ENCODE measurements at places on chromosomes 11 and 22.
A peak's percentile ranks its signal among the peaks of the same experiment; 100 is the strongest.

DNA sequence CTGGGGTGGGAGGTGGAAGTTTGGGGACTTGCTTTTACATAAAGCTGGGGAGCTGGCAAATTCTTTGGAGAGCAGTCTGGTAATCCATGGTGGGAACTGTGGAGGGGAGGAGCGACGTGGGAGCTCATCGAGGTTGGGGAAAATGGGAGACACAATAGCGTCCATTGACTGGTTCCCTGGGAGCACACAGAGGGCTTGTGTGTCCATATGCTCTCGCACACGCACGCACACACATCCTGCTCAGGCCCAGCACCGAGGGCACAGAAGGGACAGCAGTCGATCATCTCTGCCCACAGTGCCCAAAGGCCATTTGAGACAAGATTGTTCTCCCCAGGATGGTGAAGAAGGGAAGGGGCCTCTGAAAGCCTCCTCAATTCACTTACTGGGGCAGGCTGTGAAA, 53.7 kb downstream of the FBXO7 start:
- no peak for DNase-seq

- no peak for DNase-seq
These were observed 44.1 kb upstream of the CWF19L2 start for GRCh38 chr11:107501713-107502112.

DNA sequence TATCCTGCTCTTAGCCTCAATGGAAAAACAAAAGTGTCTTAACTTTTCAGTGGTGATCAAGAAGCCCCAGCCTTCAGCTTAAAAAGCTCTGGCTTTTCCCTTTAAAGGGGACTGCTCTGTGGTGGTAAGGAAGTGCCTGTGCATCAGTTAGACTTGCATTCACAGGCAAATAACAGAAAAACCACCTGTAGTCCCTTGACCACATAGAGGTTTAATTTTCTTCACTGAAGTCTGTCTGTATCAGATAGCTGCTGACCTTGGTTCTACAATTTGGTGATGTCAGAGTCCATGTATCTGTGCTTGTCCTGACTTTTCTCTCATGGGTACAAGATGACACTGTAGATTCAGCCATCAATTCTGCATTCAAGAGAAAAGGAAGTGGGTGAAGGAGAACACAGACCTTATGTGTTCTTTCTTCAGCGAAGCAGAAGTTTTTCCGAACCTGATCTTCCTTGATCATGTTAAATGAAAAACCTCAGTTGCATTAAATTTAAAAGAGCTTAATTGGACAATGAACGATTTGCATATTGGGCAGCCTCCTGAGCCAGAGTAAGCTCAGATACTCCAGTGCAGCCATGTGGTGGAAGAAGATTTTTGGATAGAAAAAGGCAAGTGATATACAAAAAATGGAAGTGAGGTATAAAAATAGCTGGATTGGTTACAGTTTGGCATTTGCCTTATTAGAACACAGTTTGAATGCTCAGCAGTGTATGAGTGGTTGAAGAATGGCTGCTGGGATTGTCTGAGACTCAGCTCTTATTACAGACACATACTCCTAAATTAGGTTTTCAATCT, 43.2 kb upstream of the RDX start:
- DNase-seq = no peak

- no peak for DNase-seq
These were observed 800.6 kb downstream of the NTM start for GRCh38 chr11:132171031-132171430.

DNA sequence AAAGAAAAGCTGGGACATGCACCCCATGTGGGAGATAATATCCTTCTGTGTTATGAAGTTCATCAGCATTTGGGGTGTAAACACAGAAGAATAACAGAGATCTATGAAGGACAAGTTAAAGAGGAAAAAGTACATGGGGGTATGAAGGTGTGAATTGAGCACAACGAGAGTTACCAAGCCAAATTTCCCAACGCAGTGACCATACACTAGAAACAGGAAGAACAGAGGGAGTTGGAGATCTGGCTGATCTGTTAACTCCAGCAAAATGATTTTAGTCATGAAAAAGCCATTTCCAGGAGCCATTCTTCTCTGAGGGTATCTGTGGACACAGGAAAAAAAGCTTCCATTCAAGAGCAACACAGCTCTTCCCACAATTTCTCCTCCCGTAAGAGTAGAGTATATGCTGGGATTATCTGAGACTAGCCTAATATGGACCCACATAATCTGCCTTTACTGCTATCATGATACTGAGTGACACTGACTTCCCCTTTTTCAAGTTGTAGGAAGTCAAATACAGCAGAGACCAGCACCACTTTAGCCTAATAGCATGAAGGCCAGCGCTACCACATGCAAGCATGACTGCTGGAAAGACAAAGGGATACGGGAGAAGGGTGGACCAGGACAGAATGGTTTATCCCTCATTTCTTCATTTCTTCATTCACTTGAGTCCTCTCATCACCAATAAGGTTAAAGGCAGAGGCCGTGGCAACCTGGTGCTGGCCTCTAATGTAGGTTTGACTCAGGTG, 19.6 kb upstream of the OR8D2 start:
- DNase-seq = no peak

- DNase-seq = peak; percentile 44
These were observed 6.6 kb upstream of the MS4A12 start for GRCh38 chr11:60485987-60486386.

- DNase-seq = no peak
These were observed 48.2 kb upstream of the OR5P2 start for GRCh38 chr11:7844986-7845385.

DNA sequence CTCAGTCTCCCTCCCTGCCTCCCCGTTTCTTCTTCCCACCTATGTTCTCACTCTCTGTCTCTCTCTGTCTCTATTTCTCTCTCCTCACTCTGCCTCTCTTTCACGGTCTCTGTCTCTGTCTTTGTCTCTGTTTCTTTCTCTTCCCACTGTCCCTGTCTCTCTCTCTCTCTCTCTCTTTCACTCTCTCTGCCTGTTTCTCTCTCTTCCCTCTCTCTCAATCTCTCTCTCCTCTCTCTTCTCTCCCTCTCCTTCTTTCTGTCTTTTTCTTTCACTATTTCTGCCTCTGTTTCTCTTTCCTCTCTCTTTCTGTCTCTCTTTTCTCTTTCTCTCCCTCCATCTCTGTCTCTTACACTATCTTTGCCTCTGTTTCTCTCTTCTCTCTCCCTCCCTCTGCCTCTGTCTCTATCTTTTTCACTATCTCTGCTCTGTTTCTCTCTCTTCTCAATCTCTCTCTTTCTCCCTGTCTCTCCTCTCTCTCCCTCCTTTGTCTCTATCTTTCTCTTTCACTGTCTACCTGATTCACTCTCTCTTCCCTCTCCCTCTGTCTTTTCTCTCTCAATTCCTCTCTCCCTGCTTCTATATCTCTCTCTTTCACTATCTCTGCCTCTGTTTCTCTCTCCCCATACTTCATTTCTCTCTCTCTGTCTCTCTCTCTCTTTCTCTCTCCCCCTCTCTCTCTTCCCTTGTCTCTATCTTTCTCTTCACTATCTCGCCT, 5.4 kb downstream of the APLNR start:
- no peak for DNase-seq

- peak; percentile 50 for DNase-seq
These were observed 113.6 kb downstream of the MICAL2 start for GRCh38 chr11:12223771-12224536.
